ENCODE measurements at places on chromosomes 4 and X.

- no peak for DNase-seq
Observed at GRCh38 chr4:65358914-65359313, 311.4 kb downstream of the EPHA5 start.

DNA sequence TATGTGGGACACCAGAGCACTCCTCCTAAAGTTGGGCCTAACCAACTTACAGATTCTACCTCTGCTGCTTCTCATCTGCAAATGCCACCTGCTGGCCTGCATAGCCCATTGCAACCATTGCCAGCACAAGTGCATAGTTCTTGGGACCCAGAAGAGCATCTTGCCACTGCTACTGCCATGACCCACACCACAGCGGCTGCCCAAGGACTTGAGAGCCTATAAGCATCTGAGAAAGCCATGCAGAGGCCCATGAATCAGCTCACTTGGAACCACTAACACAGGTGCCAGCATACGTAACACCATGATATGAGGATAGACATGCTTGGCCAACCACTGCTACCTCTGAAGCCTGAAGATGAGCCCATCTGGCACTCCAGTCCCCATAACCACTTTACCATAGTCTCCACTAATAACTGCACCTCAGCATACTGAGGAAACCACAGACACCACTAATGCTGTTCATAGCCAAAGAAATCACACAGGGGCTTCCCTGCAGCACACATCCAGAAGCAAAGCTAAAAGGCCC lies 258.1 kb upstream of the AGTR2 start:
- no peak for DNase-seq

DNA sequence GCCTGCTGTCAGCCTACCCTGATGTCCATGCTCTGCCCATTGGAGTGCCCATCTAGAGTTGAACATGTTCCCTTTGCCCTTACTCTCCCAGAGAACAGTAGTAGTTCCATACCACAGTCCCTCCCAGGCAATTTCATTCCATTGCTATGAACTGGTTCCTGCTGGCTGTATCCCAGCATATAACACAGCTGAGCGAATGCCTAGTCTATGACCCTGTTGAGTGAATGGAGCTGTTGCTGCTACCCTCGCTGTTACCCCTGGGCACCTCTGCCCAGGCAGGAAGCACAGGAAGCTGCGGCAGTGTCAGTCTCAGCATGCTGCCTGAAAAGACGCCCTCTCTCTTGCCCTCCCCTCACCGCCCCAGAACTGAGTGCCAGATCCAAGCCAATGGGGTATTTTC lies 73.3 kb downstream of the SOX3 start:
- no peak for DNase-seq

- no peak for DNase-seq
Observed at GRCh38 chr4:17276776-17277175, 235.1 kb downstream of the QDPR start.

- DNase-seq = no peak
Observed at GRCh38 chrX:83419030-83419792, 88.9 kb upstream of the POU3F4 start.

GRCh38 chr4:76545226-76545884 lies 110.3 kb downstream of the SHROOM3 start:
- no peak for DNase-seq

- peak; percentile 90 for DNase-seq
Observed at GRCh38 chr4:81471588-81472280, at the start of gene RASGEF1B. Gene RASGEF1B, minus strand, starts transcription at chr4:81471907. Its CDS starts 12,399 bp downstream, at chr4:81459508.

- DNase-seq = no peak
Observed at GRCh38 chr4:14701896-14702295, 300.4 kb upstream of the CPEB2 start.

- no peak for DNase-seq
Observed at GRCh38 chr4:155535802-155536454, 130.7 kb upstream of the GUCY1A1 start.

Measured in hippocampal formation (tissue), 2 donors.